Retinal pigment epithelial cell (primary cell): ENCODE measurements at places on chromosomes 2 and 18.

GRCh38 chr2:212021947-212022346 lies 516.7 kb downstream of the ERBB4 start:
- no peak for DNase-seq

- DNase-seq, result peak; percentile 24
Measured at GRCh38 chr2:200905618-200906296, 16.6 kb downstream of the NIF3L1 start.

DNA sequence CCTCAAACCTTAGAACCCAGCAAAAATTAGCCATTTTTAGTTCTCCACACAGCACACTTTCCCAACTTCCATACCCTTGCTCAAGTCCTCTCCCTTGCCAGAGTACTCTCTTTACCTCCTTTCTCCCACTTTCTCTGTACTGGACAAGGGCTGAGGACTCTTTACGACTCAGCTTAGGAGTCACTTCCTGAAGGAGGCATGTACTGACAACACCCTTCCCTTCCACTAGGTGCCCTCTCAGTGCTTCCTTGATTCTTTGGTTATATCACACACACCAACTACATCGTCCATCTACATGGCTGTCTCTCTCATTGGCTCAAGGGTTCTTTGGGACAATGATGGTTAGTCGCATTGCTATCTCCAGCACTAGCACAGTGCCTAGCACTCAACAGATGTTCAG lies 5.2 kb upstream of the C18orf63 start:
- no peak for DNase-seq

DNA sequence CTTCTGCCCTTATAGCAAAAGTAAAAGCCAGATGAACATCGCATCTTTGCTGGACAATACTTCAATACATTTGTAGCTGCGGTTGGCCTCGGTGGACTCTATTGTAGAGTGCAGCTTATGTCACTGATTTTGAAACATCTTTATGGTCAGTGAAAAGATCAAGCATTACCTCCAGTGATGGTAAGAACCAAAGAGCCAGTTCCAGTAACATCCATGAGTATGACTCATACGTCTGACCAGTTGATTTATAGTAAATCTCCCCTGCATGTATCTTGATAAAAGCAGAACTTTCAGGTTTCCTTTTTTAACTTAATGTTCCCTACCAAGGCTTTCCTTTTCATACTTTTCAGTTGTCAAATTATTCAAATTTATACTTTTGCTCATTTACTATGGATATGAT lies 119.2 kb upstream of the HNRNPA3 start:
- no peak for DNase-seq

GRCh38 chr2:99569386-99569785 lies 79.6 kb upstream of the REV1 start:
- DNase-seq, result no peak

DNA sequence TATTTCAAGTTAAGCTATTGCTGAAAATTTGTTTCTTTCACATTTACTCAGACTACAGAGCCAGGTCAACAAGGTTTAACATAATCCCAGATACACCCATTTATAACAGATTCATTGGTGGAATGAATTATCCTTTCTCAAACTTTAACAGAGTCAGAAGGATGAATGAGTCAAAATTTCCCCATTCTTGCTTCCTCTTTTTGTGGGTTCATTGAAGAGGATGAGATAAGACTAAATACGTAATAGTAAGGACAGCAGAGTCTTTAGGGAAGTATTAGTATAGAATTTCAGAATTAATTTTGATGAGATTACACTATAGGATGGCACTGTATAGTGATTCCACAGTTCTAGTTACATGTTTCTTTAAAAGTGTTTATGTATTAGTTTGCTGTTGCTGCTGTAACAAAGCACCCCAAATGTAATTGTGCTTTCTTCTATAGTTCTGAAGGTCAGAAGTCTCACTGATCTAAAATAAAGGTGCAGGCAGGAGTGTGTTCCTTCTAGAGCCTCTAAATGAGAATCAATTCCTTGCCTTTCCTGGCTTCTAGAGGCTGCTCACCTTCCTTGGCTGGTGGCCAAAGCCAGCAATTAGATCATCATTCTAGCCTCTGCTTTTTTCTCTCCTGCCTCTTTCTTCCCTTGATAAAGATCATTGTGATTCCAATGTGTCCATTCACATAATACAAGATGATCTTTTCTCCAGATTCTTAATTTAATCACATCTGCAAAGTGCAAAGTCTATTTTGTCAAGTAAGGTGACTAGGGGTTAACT lies 309.3 kb upstream of the PIK3C3 start:
- DNase-seq, result no peak

GRCh38 chr2:156383798-156384197 lies 51.3 kb upstream of the NR4A2 start:
- no peak for DNase-seq

- no peak for DNase-seq
Measured at GRCh38 chr2:46720592-46721185, 194.9 kb downstream of the MCFD2 start.

DNA sequence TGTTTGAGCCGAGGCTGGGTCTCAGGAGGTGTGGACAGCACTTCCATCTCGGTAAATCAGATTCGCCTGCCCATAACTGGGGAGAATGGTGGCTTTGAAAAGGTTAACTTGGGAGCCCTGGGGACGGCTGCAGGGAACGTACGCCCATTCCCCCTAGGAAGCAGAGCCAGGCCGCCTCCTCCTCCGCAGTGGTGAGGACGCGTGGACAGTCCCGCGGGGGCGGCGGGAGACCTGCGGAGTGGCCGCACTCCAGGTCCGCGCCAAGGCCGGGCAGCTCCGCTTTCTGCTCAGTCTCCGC lies 845 bp upstream of the MYCN start:
- no peak for DNase-seq

DNA sequence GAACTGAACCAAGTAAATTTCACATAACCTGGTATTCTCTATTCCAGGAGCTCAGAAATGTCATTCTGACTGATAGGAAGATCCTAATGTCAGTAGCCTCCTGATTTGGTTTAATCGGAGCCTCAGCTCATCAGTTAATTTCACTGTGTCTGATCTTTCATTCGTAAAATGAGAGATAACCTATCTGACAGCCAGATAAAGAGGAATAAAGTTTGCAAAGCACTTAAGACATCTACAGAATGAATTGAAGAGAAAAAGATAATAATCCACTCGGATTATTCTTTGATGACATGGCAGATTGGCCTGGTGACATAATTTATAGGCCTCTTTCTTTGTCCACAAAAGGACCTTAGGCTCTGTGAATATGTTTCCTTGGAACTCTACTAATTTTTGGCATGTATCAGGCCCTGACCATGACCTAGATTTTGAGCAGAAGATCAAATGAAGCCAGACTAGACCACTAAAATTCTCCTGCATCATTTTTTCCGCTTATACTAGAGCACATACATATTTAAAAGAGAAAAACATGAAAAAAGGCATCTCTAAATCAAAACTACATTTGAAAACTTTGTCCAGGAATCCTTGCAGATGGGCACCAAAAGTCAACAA lies 312.4 kb downstream of the MTX2 start:
- DNase-seq, result no peak

DNA sequence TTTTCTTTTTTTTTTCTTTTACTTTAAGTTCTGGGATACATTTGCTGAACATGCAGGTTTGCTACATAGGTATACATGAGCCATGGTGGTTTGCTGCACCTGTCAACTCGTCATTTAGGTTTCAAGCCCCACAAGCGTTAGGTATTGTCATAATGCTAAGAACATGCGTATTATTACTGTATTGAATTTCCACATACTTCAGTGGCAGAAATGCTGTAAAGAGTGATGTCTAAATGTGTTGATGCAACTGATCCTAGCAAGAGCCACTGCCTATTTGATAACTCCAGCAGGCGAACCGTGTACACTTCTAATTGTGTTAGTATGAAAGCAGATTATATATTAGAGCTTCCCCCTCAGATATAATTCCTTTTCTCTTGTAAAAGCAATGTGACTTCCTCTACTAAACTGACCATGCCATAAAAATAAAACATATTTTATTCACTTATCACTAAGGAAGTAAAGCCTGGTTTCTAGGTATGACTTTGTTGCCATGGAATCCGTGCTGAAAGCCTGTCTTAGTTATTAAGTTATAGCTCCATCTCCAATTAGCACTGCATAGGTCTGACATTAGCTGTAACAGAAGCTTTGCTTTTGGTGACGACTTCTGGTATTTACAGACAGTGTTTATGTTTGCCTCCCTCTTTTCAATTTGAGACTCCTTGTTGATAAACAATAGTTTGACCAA lies 280.0 kb downstream of the GALR1 start:
- DNase-seq, result no peak

- DNase-seq, result peak; percentile 20
Measured at GRCh38 chr18:10560452-10561045, 34.7 kb downstream of the NAPG start.

DNA sequence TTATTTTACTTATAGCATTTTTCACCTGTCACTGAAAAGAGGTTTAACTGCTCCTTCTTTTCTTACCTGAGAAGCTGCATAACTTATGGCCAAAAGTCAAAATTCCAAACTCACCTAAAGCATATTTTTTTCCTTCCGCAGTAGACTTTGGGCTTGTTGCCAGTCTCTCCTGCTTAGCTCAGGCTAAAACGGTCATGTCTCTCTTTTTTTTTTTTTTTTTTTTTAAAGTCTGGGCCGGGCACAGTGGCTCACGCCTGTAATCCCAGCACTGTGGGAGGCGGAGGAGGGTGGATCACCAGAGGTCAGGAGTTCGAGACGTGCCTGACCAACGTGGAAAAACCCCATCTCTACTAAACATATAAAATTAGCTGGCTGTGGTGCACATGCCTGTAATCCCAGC lies 113.5 kb downstream of the RTN4 start:
- peak; percentile 33 for DNase-seq

GRCh38 chr2:25251422-25252273 lies 83.3 kb upstream of the POMC start:
- DNase-seq, result no peak

- no peak for DNase-seq
Measured at GRCh38 chr2:221822416-221822815, 250.3 kb upstream of the EPHA4 start.

- no peak for DNase-seq
Measured at GRCh38 chr2:122486705-122487415, 731.4 kb downstream of the TSN start.

GRCh38 chr2:24969784-24970183 lies 2.0 kb downstream of the DNAJC27 start:
- no peak for DNase-seq

DNA sequence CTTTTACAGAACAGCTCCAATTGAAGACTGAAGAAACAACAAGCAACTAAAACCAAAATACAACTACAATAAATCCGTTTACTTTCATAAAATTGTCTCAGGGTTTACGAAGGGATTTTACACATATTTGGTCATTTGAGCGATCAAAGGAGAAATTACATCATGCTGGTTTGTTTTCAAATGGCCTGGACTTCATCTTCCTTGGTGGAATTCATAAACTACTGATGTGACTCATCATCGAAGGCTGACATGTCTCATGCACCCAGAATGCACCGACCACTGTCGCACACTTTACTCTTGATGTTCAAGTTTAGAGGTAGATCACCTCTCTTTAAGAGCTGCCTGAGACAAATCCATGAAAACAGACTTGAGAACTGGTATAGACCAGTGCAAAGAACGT lies 25.6 kb upstream of the PMAIP1 start:
- peak; percentile 43 for DNase-seq

- DNase-seq, result no peak
Measured at GRCh38 chr2:137321566-137321965, 556.2 kb downstream of the THSD7B start.

DNA sequence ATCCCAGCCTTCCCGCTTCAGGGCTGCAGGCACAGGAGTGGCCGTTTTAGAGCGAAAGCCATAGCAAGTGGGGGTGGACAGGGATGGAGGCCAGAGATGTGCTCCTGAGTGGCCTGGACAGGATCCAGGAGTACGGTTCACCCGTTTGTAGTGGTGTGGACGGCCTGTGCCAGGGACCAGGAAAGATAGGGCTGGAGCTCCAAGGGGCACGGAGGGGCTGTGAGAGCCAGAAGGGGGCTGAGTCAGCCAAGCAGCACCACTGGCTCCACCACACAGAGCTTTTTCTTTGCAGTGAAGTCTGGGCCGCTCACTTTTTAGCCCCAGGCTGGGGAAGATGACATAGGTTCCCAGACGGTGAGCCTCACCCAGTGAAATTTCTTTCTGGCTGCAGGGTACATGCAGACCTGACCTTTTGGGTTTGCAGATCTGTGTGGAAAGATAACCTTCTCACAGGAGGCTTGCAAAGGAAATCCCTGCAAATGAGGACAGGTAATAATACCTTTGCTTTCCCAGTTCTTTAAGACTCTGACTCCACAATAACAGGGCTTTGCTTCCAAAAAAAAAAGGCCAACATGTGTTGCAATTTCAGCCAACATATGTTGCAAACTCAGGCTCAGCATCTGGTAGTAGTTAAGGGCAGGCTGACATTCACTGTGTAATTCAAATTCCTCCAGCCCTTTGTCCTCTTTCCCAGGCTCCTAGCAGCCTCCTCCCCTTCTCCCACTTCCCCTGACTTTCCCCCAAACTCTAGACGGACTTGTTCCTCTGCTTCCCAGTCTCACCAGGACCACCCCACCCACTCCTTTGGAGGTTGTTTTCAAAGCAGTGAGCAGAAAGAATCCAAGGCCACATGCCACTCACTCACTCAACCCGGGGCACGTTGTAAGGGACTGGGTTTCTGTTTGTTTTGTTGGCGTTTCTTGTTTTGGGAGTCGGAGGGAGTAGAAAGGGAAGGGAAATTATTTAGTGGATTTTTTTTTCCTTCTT lies 20.3 kb upstream of the LAPTM4A start:
- no peak for DNase-seq

- no peak for DNase-seq
Measured at GRCh38 chr2:223365158-223365679, 236.9 kb downstream of the SCG2 start.

- peak; percentile 99 for DNase-seq
Measured at GRCh38 chr2:20617892-20618467, 32.9 kb downstream of the HS1BP3 start.

DNA sequence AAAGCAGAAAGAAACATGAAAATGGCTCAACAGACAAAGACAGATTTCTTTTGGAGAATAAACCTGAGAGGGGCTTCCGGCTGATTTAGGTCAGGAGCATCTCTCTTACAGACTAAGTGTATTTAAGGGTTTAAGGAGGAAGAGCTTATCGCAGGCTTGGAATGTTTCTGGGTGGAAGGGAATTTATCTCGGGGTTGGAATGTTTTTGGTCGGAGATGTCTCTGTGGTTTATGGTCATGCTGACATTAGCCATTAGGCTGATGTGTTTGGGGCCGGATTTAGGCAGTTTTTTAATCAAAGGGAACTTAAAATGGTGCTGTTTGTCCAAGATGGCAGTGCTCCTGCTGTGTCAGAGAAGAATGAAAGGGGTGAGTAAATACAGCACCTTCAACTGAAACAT lies 14.4 kb upstream of the PSMA8 start:
- no peak for DNase-seq

DNA sequence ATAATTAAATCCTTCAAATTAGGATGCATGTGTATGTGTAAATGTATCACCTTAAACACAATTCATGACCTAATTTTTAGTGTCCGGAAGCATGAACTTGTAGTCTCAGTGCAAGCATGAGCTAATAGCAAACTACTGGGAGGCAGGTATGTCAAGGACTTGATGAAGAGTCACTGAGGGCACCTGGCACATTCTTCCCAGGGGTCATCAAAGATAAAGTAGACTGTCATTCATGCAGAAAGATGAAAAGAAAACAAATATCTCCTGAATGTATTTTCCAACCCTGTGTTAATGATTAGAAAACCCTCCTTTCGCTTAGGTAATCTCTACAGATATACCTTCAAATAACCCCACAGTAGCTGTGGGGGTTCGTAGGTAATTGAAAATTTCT lies 234.9 kb downstream of the SOCS6 start:
- no peak for DNase-seq
